ENCODE measurements at places on chromosomes 1 and 21.

- no peak for DNase-seq
Measured at GRCh38 chr1:67755619-67756018, 70.6 kb downstream of the GADD45A start.

DNA sequence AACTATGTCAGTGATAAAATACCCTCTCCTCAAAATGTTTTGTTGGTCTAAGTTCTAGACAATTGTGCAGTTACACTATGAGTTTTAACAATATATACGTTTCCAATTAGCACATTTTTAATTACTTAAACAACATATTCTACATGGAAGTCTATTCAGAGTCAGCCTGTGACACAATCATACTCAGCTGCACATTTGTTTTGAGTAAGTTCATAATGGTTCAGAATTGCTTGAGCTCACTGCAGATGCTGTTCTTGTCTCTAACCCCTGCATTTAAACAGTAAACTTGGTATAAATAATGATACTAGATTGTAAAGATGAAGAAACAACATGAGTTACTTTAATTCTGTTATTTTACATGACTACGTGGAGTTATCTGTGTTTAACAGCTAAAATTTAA lies 30.6 kb downstream of the CDKN2C start:
- no peak for DNase-seq

GRCh38 chr1:207031632-207032264 lies 808 bp downstream of the C1orf116 start:
- no peak for DNase-seq

GRCh38 chr1:207319199-207319598 lies 2.3 kb upstream of the CD55 start:
- DNase-seq: no peak

- no peak for DNase-seq
Measured at GRCh38 chr1:190658907-190659306, 181.2 kb upstream of the BRINP3 start.

DNA sequence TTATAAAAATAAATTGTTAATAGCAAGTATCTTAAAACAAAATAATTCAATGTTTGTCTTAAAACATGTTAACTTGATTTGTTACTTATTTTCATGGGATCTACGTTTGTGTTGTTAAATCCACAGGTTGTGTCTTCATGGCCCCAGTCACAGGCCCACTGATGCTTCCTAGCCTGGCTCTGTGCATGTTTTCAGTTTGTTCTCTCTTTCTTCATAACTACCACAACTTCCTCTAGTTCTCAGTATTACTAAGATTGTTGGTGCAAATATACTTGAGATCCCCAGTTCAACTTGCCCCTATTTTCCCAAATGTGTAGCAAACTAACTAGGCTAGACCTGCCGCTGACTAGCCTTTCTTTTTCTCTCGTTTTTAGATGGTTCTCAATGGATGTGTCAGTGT lies 250.5 kb downstream of the NRIP1 start:
- DNase-seq: no peak

DNA sequence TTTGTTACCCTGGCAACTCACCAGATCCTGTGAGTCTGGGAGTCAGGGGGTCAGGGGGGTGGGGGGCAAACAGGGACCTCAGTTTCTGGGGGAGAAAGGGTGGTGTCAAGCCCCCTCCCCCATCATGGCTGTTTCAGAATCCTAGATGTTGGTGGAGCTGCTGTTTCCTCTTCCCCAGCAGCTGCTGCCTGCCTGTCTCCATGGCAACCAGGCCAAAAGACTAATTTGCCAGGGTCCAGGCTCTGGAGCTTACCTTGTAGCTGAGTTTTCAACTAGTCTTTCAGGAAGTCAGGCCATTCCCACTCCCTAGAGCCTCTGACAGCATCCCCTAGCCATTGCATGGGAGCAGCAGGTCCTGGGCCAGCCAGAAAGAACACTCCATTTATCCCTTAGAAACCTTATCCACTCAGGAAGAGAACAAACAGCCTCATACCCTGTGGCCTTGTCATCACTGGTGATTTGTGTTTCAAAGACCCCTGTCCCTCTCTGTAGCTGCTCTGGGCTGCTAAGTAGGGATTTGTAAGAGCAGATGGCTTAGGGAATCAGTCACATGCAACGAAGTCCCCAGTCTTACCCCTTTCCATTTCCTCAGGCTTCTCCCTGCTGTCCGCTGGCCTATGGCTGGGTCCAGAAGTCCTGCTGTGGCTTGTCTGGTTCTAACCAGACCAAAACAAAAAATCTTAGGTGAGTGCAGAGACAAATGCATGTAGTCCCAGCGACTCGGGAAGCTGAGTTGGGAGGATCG lies 21.5 kb upstream of the STMN1 start:
- DNase-seq: no peak

GRCh38 chr1:240030236-240030635 lies 61.4 kb upstream of the FMN2 start:
- no peak for DNase-seq
